Panc1 (cell line): ENCODE measurements at places on chromosomes 7 and 10. TPM values are rescaled to one million over a fixed set of nuclear protein-coding genes. Genes with fewer than 3 reads are reported as not detected.

DNA sequence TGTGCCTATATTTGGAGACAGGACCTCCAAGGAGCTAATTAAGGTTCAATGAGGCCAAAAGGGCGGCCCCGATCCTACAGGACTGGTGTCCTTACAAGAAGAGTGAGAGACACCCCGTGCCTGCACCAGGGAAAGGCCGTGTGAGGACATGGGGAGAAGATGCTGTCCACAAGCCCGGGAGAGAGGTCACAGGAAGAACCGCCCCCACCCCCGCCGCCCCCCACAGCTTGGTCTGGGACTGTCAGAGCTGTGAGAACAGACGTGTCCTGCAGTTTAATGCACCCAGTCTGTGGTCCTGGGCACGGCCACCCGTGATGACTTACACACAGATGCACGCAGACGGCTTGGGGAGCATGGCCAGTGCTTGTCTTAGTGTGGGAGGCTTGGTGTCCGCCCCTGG lies 399.5 kb downstream of the DNAJB6 start:
- DNase-seq, result no peak
- H3K27ac ChIP-seq, result no peak overlapping the region
- no peaks in the 10 kb centered on the region for H3K36me3 ChIP-seq
- no peaks in the 10 kb centered on the region; the same call in 1 of the 2 replicates for H3K27me3 ChIP-seq
- H3K4me3 ChIP-seq, result no peak overlapping the region

- DNase-seq, result no peak
- no peaks in the 10 kb centered on the region for H3K36me3 ChIP-seq
- H3K27me3 ChIP-seq, result peaks cover 16% of the 10 kb centered on the region; the same call in 1 of the 2 replicates
- no peak overlapping the region for H3K4me3 ChIP-seq
- no peaks in the 10 kb centered on the region for H3K4me1 ChIP-seq
These were observed 152.4 kb upstream of the ADCY1 start for GRCh38 chr7:45421806-45422205.

DNA sequence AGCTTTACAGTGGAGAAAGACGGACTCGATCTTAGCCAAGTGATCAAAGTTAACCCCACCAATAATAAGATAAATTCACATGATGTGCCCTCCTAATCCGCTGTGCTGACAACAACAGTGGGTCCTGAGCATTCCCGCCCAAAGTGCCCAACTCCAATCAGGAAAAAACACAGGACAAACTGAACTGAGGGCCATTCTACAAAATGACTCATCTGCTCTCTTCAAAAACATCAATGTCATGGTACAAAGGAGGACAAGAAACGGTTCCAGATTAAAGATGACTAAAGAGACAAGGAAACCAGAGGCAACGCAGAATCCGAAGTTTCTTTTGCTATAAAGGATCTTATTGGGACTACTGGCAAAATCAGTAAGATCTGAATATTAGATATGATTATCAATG lies 79.4 kb downstream of the CTBP2 start:
- H3K27ac ChIP-seq, result no peak overlapping the region
- H3K4me1 ChIP-seq, result peaks cover 33% of the 10 kb centered on the region
- no peak for DNase-seq

Gene WNT8B
- not detected for total RNA-seq

- peak overlapping the region; percentile 66 for H3K27ac ChIP-seq
- no peaks in the 10 kb centered on the region for H3K27me3 ChIP-seq
- H3K4me3 ChIP-seq, result no peak overlapping the region
- no peaks in the 10 kb centered on the region for H3K36me3 ChIP-seq
These were observed 113.3 kb downstream of the KCNMA1 start for GRCh38 chr10:77524281-77524711.

DNA sequence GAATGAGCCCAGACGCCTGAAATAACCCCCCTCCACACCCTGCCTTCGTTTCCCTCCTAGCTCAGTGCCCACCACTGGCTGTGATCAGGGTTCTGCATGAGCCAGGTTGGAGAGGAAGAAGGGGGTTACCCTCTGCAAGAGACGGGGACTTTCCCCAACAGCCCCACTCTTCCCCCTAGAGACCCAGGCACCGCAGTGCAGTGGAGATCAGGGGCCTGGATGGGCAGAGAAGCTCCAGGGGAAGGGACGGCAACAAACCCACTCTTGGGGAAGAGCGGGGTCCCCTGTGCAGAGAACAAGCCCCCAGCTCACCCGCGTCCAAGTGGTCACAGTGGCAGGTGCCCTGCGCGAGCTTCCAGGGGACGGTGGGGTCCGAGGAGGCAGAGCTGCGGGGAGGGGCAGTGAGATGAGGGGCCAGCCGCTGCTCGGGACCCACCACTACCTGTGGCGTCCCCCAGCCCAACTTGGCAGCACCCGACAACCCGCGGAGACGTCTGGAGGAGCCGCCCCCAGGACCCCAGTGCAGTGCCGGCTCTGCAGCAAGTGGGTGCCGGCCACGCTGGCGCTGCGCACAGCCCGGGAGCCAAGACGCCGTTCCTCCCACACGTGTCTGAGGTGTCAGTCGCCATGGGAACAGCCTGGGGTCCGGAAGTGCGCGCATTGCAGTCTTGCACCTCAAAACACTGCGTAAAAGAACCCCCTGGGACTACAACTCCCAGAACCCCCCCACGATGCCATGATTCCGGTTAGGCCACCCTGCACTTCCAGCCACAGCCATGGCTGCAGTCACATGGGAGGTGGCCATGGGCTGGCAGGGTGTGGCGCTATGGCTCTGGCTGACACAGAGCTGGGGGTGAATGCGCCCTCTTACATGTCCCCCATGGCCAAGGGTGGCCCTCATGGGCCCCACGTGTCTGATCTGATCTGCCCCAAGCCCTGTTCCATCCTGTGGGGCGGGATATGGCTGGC lies 45.8 kb upstream of the WIPI2 start:
- H3K36me3 ChIP-seq, result no peaks in the 10 kb centered on the region
- H3K4me3 ChIP-seq, result no peak overlapping the region
- no peak for DNase-seq
- no peak overlapping the region for H3K27ac ChIP-seq

DNA sequence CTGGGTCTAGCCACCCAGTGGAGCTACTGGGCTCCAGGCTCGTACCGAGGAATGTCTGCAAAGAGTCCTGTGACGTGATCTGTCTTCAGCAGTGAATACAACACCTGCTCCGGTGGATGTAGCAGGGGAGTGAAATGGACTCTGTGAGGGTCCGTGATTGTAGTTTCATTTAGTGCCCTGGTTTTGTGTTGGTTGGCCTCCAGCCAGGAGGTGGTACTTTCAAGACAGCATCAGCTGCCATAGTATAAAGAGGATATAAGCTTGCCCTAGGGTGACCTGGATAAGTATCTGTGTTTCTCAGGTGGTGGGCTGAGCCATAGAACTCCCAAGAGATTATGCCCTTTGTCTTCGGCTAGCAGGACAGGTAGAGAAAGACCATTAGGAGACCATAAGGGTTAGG lies 24.6 kb upstream of the WNT2 start:
- H3K4me3 ChIP-seq, result no peak overlapping the region
- H3K27ac ChIP-seq, result no peak overlapping the region
- H3K36me3 ChIP-seq, result no peaks in the 10 kb centered on the region

Gene ADRA2A
- total RNA-seq, result 0.05 TPM

Gene CUTC
- 37.0 TPM for total RNA-seq

GRCh38 chr10:97406064-97406463 lies 4.9 kb upstream of the RRP12 start:
- no peak overlapping the region for H3K4me3 ChIP-seq
- DNase-seq, result no peak
- no peaks in the 10 kb centered on the region for H3K27me3 ChIP-seq
- H3K4me1 ChIP-seq, result no peaks in the 10 kb centered on the region
- no peaks in the 10 kb centered on the region for H3K36me3 ChIP-seq

GRCh38 chr7:150828384-150828783 lies 23.9 kb upstream of the AOC1 start:
- no peak for DNase-seq
- H3K4me1 ChIP-seq, result no peaks in the 10 kb centered on the region
- H3K27me3 ChIP-seq, result 0 out of 2 replicates have a peak, but pooled peaks cover 3% of the 10 kb centered on the region
- H3K4me3 ChIP-seq, result no peak overlapping the region
- no peak overlapping the region for H3K27ac ChIP-seq
- no peaks in the 10 kb centered on the region for H3K36me3 ChIP-seq

Gene DGKB
- total RNA-seq, result not detected

- H3K36me3 ChIP-seq, result no peaks in the 10 kb centered on the region
- no peaks in the 10 kb centered on the region for H3K4me1 ChIP-seq
- no peak overlapping the region for H3K27ac ChIP-seq
- no peak for DNase-seq
These were observed 523.1 kb downstream of the LRMDA start for GRCh38 chr10:75954486-75954885.

Gene SERPINE1
- 370 TPM for total RNA-seq

Gene HMX3
- total RNA-seq, result 15.2 TPM

- no peak overlapping the region for H3K4me3 ChIP-seq
- peak overlapping the region; percentile 50; the same call in 1 of the 2 replicates for H3K27ac ChIP-seq
- no peak for DNase-seq
- no peaks in the 10 kb centered on the region for H3K27me3 ChIP-seq
These were observed 3.2 kb downstream of the MMS19 start for GRCh38 chr10:97494863-97495506.

GRCh38 chr7:36468370-36469101 lies 78.9 kb downstream of the ANLN start:
- H3K27ac ChIP-seq, result no peak overlapping the region
- DNase-seq, result no peak
- no peaks in the 10 kb centered on the region for H3K4me1 ChIP-seq
- H3K36me3 ChIP-seq, result no peaks in the 10 kb centered on the region
- H3K27me3 ChIP-seq, result no peaks in the 10 kb centered on the region

- no peak for DNase-seq
- no peak overlapping the region for H3K4me3 ChIP-seq
- H3K27ac ChIP-seq, result no peak overlapping the region
- no peaks in the 10 kb centered on the region for H3K36me3 ChIP-seq
- no peaks in the 10 kb centered on the region for H3K4me1 ChIP-seq
- H3K27me3 ChIP-seq, result no peaks in the 10 kb centered on the region
These were observed 188.5 kb upstream of the ANK3 start for GRCh38 chr10:60578217-60578616.

Gene LRIT2
- total RNA-seq, result not detected

DNA sequence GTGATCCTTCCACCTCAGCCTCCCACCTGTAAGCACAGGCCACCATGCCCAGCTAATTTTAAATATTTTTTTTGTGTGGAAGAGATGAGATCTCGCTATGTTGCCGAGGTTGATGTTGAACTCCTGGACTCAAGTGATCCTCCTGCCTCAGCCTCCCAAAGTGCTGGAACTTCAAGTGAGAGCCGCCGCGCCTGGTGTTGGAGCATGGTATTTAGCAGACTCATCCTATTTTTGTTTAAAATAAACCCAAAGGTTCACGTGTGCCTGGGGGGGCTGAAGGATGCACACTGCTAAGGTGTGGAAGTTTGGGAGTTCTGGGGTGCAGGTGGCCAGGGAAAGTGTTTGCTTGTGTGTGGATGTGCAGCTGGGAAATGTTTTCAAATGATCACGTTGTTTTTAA lies 18.1 kb downstream of the PDGFA start:
- H3K4me1 ChIP-seq, result no peaks in the 10 kb centered on the region; the same call in 1 of the 2 replicates
- DNase-seq, result no peak
- H3K4me3 ChIP-seq, result no peak overlapping the region
- no peaks in the 10 kb centered on the region for H3K27me3 ChIP-seq
- no peaks in the 10 kb centered on the region for H3K36me3 ChIP-seq
- no peak overlapping the region for H3K27ac ChIP-seq

DNA sequence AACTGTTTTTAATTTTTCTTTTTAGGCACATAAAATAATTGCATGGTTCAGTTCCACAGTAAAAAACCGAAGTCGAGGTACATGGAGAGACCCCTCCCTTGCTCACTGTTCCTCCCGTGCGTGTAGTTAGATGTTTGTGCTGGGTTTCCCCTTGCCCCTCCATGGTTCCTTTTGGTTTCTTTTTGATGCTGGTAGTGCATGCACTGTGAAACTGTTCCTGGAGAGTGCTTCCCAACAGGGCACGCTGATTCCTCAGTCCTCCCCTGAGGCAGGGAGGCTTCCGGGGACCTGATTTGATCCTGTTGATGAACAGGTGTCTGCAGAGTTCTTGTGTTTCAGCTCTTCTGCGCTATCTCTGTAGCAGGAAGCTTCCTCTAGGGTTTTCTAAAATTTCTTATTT lies 69.5 kb downstream of the ADCY1 start:
- no peak overlapping the region for H3K4me3 ChIP-seq
- no peaks in the 10 kb centered on the region for H3K36me3 ChIP-seq

GRCh38 chr10:12348870-12349628 lies at the start of gene CAMK1D:
TSS of gene CAMK1D (plus strand) at chr10:12349547.
- H3K4me3 ChIP-seq, result peak within 1 kb of the TSS; percentile 55
- no peaks in the 10 kb centered on the region for H3K27me3 ChIP-seq
- no peaks in the 10 kb centered on the region for H3K4me1 ChIP-seq
- no peak for DNase-seq
- no peak within 1 kb of the TSS for H3K27ac ChIP-seq
- H3K36me3 ChIP-seq, result no peaks in the 10 kb centered on the region; the same call in 1 of the 2 replicates

DNA sequence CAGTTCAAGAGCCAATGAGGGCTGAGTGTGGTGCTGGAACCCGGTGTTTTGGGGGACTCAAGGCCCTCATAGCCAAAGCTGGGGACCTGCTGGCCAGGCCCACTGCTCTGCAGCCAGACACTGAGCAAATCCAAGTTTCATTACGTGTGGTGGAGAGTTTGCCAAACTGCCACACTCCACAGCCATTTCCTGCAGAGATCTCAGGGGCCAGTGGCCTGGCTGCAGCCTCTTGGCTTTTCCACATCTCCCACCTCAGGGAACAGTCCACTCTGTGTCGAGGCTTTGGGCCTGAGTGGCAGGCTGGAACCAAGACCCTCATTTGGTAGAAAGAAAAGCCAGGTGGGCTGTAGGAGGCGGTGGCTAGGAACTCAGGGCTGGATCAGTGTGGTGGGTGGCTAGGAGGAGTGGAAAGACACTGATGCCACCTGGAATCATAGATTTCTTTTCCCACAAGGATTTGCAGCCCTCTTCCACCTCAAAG lies 3.2 kb downstream of the HOXA11 start:
- H3K4me1 ChIP-seq, result peaks cover 22% of the 10 kb centered on the region
- no peak overlapping the region for H3K4me3 ChIP-seq
- no peaks in the 10 kb centered on the region for H3K27me3 ChIP-seq

GRCh38 chr10:44044549-44044948 lies 340.3 kb downstream of the CXCL12 start:
- H3K27ac ChIP-seq, result no peak overlapping the region
- no peak for DNase-seq
- H3K27me3 ChIP-seq, result peaks cover 7% of the 10 kb centered on the region
- no peaks in the 10 kb centered on the region for H3K36me3 ChIP-seq
- no peak overlapping the region for H3K4me3 ChIP-seq

- H3K4me1 ChIP-seq, result peaks cover 34% of the 10 kb centered on the region
- 0 out of 2 replicates have a peak, but pooled peaks cover 2% of the 10 kb centered on the region for H3K36me3 ChIP-seq
- no peaks in the 10 kb centered on the region for H3K27me3 ChIP-seq
- no peak overlapping the region for H3K27ac ChIP-seq
These were observed 73.0 kb downstream of the CTBP2 start for GRCh38 chr10:125087191-125087896.

DNA sequence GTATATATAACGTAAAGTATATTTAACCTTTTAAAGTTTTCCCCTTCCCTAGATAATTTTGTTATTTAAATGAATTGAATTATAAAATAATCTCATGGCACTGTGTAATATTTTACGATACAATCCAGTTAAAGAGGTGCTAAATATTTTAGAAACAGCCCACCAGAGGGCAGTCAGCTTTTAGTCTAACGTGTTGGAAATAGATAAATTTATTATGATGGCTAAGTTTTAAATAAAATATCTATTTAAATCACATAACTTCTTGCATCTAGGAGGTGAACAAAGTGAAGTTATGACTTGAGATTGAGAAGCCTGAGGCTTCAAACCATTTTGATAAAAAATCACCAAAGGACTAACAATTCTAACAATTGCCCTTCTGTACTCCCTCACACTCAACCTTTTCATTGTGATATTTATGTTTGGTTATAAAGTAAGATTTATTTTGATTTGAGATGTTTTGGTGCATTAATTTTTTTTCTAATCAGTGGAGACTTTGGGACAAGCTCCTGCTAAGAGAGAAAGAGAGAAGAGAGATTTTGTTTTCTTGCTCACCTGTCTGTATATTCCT lies 171.5 kb upstream of the SP4 start:
- no peaks in the 10 kb centered on the region for H3K36me3 ChIP-seq
- peaks cover 8% of the 10 kb centered on the region; the same call in 1 of the 2 replicates for H3K4me1 ChIP-seq
- DNase-seq, result no peak
- H3K4me3 ChIP-seq, result no peak overlapping the region

Gene ARMC3
- total RNA-seq, result 1.0 TPM

Gene KIAA1549
- 14.1 TPM for total RNA-seq
